ENCODE measurements at places on chromosomes 7 and 10.

- no peak for DNase-seq
These were observed 147.7 kb downstream of the SND1 start for GRCh38 chr7:127799535-127800305.

DNA sequence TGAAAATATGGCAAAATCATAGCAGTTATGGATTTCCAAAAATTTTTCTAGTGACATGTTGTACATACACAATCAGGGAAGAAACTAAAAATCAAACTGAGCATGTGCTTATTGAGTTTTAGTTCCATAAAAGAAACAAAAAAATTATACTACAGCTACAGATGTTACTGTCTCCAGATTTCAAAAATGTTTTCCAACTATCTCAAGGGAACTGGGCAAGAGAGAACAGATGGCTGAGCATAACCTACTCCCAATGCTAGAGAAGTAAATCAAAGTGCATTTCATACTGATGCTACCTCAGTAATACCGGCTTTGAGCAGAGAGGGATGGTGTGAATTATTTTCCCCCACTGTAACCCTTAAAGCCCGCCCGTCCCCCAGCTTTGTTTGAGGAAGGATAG lies 40.7 kb upstream of the KMT2C start:
- no peak for DNase-seq

- DNase-seq = no peak
These were observed 18.7 kb downstream of the KRIT1 start for GRCh38 chr7:92226981-92227380.

DNA sequence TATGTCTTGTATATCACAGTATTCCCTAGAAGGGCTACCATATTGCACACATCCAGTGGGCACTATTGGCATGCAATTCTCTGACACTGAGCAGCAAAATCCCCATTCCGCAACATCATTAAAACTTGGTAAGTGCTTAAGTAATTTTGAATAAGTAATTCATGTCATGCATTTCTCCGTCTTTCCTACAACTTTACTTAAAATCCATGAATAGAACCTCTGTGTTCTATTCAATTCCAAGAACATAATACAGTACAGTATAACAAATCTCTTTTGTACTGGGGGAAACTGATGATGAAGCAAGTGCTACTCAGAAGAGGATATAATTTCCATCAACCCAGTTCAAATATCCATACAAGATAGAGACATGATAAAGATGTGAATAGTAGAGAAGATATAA lies 80.9 kb upstream of the SEMA3C start:
- DNase-seq = no peak

GRCh38 chr10:43123361-43124093 lies 14.7 kb upstream of the CSGALNACT2 start:
- no peak for DNase-seq

- no peak for DNase-seq
These were observed 17.1 kb upstream of the FAM221A start for GRCh38 chr7:23662984-23663313.

- DNase-seq = no peak
These were observed 62.3 kb upstream of the LBX1 start for GRCh38 chr10:101291331-101292193.

DNA sequence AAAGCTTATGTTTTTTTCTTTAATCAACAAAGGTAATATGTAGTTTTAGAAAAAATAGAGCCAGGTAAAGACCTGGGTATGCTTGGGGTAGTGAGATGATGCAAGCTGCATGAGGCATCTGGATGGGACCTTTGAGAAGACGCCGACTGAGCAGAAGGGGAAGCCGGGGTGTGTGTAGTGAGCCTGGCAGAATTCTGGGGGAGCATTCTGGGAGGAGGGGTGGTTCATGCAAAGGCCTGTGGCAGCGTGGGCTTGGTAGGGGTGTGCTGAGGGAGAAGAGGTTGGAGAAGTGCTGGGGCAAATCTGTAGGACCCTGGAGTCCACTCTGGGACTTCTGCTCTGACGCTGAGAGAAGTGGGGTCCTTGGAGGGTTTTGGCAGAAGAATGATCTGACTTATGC lies 33.9 kb upstream of the SHH start:
- no peak for DNase-seq

DNA sequence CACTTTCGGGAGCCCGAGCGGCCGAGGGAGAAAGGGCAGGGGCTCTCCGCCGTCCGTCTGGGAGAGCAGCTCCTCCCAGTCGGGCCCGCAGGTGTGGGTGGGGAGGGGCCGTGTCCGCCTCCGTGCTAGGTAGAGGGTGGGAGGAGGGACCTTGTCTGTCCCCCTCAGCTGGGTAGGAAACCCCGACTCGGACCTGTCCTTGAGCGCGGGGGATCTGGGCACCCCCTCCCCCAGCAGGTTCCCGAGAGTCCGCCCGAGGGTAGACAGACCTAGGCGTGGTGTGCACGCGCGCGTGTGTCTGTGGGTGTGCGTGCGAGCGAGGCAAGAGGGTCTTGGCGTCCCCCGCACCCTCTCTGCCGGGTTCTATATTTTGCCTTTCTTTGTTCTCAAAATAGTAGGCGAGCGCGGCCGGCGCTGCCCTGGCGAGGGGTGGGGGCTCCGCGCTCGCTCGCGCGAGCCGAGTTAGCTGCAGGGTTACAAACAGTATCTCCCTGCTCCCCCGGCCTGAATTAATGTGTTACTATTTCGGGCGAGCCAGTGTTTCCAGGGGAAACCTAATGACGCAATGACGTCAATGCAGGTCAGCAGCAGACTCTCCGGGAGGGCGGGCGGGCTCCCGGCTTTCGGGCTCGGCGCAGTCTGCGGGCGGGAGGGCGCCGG lies 73.9 kb upstream of the LEP start:
- no peak for DNase-seq

DNA sequence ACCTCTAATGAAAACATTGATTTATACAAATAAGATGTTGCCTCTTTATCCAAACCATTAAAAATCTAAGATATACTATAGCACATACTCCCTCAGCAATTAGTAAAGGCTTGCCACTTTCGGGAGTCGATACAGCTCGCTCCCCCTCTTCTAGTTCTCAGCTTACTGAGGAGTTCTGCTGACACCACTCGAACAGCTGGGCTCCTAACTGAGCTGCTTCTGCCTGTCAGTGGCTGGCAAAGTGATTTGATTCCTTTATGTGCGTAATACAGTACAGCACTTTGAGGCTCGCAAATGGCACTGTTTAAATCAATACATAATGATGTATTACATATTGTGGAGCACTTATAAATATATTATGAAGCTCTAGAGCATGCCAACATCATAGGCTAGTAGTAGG lies 241.8 kb downstream of the CREB5 start:
- no peak for DNase-seq

DNA sequence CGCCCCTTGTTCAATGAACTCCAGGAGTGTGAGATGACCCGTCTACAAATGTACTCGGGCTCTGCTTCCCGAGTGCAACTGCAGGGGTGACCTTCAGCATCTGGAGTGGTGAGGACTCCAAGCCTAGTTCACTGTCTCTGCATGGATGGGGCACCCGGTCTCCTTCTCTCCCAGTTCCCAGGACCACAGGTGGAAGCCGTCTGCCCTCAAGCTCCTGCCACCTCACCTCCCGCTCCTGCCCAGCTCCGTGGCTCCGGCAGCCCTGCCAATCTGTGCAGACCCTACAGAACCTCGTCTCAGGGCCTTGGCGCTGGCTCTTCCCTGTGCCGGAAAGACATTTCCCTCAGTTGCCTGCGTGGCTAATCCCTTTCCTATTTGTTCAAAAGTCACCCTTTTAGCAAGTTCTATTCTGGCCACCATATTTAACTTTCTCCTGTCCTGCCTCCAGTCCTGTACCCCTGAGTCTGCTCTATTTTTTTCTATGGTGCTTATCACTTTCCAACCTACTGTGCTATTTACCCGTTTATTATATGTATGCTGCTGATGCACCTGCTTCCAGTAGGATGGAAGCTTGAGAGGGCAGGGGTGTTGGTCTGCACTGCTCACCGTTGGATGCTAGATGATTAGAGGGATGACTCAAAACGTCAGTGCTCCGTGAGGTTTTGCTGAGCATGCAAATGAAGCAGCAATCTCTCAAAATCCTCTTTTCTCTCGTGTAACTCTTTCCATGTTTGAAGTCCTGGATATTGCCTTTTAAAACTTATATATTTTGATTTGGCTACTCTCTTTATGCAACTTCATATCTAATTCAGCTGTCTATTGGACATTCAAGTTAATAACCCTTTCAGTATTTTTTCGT lies 641.4 kb downstream of the ACTR3B start:
- no peak for DNase-seq

DNA sequence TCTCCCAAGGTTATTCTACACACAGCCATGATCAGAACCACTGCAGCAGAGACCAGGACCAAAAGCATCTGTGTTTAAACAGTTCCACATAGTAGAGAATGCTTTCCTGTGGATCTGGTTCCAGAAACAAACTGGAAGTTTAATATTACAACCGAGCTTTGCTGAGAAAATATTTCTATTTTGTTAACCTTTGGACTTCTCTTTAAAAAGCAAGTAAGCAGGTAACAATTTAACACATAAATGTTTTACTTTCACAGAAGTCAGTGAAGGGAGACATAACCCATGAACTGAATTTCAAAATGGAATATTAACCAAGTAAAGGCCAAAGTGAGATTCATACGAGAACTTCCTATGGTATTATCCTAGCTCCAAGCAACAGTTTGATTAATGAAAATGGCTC lies 98.6 kb upstream of the PHYHIPL start:
- no peak for DNase-seq

GRCh38 chr10:75187961-75188426 lies 22.6 kb upstream of the VDAC2 start:
- DNase-seq = no peak
